Stimulated activated CD4-positive, alpha-beta T cell treated with anti-CD3 and anti-CD28 coated beads, Interleukin-1b, Interleukin-23, amount 100 ng/mL, for 24 hours (primary cell): ENCODE measurements at places on chromosomes 5 and 9.

DNA sequence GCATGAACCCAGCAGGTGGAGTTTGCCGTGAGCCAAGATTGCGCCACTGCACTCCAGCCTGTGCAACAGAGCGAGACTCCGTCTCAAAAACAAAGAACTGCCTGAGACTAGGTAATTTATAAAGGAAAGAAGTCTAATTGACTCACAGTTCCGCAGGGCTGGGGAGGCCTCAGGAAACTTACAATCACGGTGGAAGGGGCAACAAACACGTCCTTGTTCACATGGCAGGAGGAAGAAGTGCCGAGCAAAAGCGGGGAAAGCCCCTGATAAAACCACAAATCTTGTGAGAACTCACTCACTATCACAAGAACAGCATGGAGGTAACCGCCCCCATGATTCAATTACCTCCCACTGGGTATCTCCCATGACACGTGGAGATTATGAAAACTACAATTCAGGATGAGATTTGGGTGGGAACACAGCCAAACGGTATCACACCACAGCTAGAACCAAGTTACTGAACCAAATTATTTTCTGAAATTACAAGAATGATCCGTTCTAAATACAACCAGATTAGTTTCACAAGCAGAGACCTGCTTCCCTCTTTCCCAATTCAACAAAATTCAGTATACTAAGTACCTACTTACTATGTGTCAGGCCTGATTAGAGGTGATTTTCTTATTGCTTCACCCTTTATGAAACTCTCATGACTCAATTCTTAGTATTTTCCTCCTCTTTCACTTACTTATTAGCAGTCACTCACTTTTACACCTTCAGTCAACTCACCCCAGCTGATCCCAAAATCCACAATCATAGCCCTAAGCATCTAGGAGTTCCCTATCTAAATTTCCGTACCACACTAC, 8.4 kb downstream of the UBTD2 start:
- DNase-seq = peak; percentile 70

- DNase-seq = no peak
Observed at GRCh38 chr9:135088348-135088978, 995 bp downstream of the OLFM1 start.

DNA sequence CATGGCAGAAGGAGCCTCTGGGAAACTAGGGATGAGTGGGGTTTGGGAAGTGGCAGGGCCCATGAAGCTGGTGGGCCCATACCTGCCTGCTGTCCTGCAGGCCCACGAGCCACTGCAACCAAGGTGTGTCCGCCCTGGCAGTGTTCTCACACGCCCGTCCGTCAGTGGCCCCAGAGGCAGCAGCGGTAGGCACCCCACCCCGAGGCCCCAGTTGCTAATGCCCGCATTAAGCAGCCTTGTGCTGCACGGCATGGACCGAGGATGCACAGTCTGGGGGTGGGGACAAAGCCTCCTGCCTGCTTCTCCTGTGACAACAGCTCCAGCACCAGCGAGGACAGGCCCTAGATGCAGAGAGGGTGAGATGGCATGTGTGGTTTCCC, 41.3 kb downstream of the HK3 start:
- no peak for DNase-seq

DNA sequence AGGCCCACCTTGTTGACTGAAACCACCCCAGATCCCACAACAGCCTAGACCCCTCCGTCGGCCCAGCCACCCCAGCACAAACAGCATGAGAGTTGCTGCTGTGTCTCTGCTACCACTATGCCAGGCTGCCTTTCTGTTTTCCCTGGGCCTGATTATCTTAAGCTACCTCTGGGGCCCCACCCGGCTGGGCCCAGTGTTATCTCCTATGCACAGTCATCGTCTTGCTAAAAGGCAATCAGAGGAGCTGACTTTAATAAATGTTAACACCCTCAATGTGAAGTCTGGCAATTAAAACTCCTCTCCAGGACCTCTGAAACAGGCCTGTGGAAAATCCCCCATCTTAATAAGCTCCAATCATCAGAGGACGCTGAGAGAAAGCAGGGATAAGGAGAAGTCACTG, 144.9 kb downstream of the FAM114A2 start:
- DNase-seq = no peak

DNA sequence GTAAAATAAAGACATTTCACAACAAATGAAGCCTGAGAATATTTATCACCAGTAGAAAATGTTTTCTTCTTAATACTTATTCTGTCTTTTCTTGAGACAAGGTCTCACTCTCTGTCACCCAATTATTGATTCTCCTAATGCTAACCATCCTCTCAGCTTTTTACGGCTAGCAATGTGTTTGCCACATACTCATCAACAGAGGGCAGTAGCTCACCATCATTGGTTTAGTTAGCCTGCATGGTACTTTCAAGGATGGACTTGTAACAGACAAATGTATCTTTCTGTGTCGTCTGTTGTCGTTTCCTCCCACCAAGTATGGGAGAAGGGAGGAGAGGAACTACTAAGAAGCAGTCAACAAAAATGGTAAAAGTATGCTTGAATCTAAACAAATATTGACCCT, 5.9 kb upstream of the ACO1 start:
- DNase-seq = no peak

- DNase-seq = no peak
Observed at GRCh38 chr5:150460781-150461180, 11.2 kb upstream of the RPS14 start.

DNA sequence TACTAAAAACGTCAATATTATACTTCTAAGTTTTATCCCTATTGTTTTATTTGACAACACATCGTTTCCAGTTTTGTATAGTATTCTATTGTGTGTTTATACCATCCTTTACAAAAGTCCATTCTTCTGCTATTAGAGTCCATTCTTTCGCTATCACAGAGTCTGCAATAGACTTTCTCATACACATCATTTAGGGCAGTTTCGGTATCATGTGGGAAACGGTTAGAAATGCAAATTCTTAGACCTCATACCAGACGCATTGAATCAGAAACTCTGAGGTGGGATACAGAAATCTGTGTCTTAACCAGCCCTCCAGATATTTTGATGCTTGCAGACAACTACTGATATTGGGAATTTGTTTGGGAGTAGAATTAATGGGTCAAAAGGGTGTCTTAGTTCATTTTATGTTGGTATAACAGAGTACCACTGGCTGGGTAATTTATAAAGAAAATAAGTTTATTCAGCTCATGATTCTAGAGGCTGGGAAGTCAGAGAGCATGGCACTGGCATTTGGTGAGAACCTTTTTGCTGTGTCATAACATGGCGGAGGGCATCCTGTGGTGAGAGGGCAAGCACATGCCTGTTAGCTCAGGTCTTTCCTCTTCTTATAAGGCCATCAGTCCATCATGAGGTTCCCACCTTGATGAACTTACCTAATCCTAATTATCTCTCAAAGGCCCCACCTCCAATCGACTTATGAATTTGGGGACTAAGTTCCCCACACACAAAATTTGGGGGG, 21.1 kb downstream of the CARTPT start:
- DNase-seq = no peak

- DNase-seq = no peak
Observed at GRCh38 chr9:110650991-110651411, 17.6 kb upstream of the MUSK start.

GRCh38 chr5:10511741-10512640, 51.9 kb upstream of the ANKRD33B start:
- DNase-seq = no peak

DNA sequence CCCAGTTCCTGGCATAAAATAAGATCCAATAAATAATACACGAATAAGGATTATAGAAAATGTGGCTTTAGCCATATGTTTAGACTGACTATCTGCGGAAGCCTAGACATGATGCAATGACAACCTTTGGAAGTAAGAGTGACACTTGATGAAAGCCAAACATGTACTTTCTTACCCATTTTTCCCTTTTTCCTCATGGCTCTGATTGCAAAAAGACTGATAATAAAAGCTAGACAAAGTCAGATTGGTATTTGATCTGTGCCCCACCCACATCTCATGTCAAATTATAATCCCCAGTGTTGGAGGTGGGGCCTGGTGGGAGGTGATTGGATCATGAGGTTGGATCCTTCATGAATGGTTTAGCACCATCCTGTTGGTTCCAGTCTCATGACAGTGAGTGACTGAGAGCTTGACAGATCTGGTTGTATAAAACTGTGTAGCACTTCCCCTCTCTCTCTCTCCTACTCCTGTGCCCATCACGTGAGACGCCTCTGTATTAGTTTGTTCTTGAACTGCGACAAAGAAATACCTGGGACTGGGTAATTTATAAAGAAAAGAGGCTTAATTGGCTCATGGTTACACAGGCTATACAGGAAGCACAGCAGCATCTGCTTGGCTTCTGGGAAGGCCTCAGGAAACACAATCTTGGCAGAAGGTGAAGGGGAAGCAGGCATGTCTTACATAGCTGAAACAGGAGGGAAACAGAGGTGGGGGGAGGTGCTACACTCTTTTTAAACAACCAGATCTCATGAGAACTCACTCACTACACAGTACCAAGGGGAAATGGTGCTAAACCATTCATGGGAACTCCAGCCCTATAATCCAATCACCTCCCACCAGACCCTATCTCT, 243.4 kb upstream of the PIK3R1 start:
- no peak for DNase-seq

DNA sequence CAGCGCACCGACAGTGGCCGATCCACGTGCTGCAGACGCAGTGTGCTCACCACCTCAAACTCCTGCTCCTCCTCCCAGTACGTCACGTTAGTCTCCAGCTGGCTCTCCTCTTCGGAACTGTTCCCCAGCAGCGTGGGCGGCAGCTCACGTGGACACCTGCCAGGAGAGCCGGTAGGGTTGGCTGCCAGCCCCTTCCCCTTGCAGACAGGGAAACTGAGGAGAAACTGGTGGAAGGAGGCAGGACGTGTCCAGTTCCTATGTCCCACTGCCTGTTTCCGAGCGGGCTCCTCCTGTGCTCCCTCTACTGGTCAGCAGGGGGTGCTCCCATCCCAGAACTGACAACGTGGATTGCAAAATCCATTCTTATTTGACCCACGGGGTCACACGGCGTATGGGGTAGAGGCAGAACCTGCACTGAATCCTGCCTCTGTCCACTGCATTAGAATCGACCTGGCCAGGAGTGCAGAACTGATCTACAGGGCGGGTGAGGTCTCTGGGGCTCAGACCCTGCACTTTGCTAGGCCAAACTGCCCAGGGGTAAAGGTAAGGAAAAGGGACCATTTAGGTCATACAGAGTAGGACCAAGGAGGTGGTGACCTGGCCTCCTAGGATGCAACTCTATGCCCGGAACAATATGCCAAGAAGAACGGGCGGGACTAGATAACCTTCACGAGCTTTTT, 25.7 kb downstream of the PDGFRB start:
- peak; percentile 23 for DNase-seq

GRCh38 chr9:3898461-3899218, 372.8 kb upstream of the RFX3 start:
- DNase-seq = no peak

DNA sequence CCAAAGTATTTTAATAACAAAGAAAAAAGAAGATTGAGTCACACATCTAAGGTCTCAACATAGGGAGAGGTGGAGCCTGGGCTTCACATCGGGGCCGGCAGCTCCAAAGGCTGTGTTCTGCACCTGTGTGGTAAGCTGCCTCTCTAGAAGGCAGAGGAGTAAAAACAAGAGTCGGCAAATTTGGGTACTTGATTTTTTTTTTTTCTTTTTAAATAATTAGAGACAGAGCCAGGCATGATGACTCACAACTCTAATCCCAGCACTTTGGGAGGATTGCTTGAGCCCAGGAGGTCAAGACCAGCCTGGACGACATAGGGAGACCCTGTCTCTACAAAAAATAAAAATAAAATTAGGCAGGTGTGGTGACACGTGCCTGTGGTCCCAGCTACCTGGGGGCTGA, 4.7 kb downstream of the URM1 start:
- DNase-seq = no peak

- DNase-seq = no peak
Observed at GRCh38 chr5:57335092-57335660, 147.4 kb downstream of the ACTBL2 start.

DNA sequence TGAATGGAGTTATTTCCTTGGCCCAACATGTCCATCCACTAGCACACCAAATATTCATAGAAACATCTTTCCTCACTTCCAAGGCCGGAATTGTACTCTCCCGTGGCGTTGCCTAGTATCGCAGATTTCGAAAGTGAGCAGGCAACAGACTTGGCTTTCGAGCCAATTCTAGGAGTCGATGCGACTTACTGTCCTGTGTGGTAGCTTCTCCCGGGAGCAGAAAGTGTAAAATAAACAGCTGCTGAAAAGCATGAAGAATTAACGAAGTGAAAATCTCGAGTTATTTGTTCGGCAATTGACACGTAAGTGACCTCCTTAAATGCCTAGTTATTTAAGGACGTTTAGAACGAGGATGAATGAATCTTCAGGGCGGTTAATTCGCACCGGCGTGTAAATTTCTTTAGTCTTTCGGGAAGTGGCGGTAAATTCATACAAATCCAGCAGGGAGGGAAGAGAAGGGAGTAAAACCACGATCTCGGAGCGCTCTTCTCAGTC, 449 bp upstream of the PCSK5 start:
- DNase-seq = no peak

DNA sequence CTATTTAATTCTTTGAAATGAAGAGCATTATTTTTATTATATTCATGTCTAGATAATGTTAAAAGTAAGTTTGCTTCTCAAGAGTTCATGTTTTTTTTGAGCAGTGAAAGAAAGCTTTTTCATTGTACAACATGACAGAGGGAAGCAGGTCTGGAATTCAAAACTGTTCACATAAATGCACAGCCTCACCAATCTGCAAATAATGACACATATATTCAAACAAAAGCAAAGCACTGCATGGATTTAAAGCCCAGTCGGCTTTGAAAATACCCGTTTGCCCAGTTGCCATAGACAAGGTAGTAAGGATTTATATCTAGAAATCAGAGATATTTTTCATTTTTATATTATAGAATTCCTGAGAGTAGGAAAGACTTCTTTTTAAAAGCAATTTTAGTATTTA, 201.8 kb downstream of the CD180 start:
- no peak for DNase-seq

DNA sequence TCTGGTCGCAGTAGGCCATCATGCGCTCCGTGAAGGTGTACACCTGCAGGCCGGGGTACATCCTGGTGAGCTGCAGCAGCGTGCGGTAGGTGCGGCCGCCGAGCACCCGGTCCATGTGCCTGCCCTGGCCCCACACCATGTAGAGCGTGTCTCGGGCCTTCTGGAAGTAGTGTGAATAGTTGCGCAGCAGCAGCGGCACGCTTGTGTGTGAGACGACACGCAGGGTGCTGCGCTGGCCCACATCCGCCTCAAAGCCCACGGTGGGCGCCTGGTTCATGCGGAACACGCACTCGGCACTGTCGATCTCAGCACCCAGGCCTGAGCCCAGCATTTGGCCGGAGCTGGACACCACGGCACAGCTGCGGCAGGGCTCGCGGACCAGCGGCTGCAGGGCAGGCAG, 4.5 kb downstream of the ST6GALNAC4 start:
- DNase-seq = no peak

- no peak for DNase-seq
Observed at GRCh38 chr5:138963763-138964371, 88.7 kb upstream of the LRRTM2 start.

DNA sequence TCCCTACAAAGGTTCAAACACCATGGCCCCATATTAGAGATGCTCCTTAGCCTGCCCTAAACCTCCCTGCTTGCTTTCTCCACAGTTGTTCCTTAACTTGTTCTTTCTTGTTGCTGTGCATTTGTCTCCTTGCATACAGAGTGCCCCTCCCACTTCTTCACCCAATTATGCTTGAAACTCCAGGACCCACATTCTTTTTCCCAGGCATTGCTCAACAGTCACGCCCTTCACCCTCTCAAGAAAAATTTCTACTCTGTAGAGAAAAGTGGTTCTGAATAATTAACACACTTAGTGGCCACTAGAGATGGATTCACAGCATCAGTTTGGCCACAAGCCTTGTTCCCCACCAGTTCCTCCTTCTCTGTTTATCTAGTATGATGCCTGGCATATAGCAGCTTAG, 57.7 kb downstream of the NREP start:
- no peak for DNase-seq
